ENCODE measurements at places on chromosomes 2 and 18.

- DNase-seq: no peak
Observed at GRCh38 chr2:175855236-175855635, 146.8 kb downstream of the LNPK start.

- no peak for DNase-seq
Observed at GRCh38 chr2:234952270-234953115, 676 bp downstream of the SH3BP4 start.

- DNase-seq: no peak
Observed at GRCh38 chr2:165623161-165623560, 153.7 kb downstream of the CSRNP3 start.

- no peak for DNase-seq
Observed at GRCh38 chr2:65436824-65437221, 4.4 kb upstream of the SPRED2 start.

- DNase-seq: no peak
Observed at GRCh38 chr2:133691336-133691735, 123.1 kb upstream of the NCKAP5 start.

GRCh38 chr2:61649021-61649420 is 110.9 kb upstream of the XPO1 start:
- no peak for DNase-seq

Data from OCI-M1 (cell line).